LNCaP clone FGC (cell line): ENCODE measurements at places on chromosomes 4 and X.

- no peak for DNase-seq
Measured at GRCh38 chr4:165967486-165967885, 94.4 kb downstream of the TLL1 start.

DNA sequence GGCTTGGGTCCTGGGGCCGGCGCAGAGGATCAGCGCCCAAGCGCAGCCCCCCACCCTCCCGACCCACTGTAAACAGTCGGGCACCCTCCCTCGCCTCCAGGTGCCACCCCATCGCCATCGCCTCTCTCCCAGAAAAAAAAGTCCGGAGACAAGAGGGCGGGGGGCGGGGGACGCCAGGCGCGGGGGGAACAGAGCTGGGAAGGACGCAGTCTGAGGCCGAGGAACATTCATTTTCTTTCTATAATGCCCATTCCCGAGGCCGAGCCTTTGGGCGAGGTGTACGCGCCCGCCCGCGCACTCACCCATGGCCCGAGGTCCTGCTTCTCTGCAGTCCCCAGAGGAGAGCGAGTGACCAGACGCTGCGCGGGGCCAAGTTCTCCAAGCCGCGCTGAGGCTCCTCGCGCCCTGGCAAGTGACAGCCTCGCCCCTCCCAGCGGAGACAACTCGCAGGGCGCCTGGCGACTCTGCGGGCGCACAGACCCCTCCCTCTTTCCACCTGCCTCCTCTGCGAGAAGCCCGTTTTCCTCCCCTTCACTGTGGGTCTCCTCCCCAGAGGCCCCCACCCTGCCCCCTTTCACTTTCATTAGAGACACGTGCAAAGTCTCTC is 63.5 kb upstream of the WDR17 start:
- DNase-seq: no peak

GRCh38 chr4:88285235-88285653 is 883 bp upstream of the PPM1K start:
- DNase-seq: no peak

- no peak for DNase-seq
Measured at GRCh38 chr4:177008071-177008835, 215.5 kb upstream of the VEGFC start.

DNA sequence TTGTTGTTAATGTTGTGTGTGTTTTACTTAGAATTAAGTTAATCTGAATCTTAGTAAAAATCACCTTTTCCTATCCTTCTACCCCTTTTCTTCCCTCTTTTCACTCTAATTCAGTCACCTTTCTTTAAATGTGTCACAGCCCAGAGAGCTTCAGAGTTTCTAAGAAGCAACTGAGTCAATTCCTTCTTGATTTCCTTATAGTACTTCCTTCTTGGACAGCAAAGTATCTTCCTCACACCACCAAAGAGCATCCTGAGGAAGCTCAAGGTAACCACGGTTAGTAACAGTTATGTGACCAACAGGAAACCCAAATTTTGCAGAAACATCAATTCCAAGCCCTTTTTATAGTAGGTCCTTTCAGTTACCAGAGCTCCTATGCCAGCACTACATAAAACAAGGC is 243.2 kb upstream of the BMP3 start:
- no peak for DNase-seq

DNA sequence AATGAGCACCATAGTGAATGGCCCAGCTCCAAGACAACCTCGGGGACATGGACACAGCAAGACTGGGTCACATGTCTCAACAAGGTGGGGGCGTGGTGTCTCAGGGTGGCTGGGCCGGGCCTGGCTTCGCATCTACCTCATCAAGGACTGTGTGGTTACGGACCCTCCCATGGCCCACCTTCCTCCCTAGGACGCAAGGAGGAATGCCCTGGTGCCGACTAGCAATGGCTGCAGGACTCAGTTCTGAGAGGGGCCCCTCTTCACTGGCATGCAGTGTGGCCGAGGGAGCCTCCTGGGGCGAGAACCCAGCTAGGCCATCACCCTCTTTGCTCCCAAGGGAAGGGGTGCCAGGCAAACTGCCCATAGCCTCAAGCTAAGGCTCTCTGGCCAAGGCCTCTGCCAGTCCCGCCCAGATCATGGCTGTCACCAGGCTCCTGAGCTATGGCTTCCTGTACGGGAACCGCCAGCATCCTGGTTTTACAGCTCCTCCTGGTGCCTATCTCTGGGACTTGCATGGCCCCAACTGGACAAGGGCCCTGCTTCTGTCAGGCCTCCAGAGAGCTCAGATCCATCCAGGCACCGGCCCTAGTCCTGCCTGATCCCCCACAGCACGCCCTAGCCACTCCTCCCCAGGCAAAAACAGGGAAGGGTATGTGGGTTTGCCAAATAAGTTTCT is 218.0 kb upstream of the AGTR2 start:
- no peak for DNase-seq
